ENCODE measurements at places on chromosomes 12 and 14.

DNA sequence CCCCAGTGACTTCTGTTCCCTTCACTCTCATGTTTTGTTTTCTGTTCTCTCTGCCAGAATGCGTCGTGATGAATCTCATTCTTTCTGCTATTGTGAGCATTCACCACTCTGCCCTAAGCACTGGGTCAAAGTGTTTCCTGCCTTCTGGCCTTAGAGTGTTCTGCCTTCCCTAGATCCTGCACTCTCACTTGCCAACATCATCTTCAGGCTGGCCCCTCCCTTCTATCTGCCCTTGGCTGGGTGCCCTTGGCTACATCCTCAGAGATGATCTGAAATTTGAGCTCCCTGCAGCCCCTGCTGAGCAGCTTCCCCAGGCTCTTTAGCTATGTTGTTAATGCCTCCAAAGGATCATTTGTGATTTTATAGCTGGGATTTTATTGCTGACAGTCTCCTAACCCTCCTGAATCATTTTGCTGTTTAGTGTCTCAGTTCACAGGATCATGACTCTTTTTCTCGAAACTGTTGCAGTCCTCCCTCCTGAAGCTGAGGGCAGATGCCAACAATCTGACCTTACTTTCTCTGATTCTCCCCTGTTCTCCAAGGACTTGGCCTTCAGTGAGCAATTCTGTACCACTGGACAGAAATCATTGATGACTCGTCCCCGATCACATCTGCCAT is 4.5 kb downstream of the DHRS2 start:
- DNase-seq, result no peak

DNA sequence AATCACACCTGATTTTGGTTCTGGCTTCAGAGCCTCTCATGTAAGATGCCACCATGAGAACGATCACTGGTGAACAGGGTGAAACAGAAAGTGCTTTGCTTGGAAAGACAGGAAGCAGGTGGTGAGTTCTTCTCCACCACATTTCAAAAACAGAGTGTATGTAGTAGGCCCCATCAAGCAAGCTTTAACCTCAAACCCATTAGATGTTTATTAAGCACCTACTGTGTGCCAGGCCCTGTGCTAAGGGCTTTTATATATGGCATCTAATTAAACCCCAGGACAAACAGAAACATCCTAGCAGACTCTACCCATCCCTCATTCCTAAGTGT is 47.8 kb upstream of the MED13L start:
- no peak for DNase-seq

DNA sequence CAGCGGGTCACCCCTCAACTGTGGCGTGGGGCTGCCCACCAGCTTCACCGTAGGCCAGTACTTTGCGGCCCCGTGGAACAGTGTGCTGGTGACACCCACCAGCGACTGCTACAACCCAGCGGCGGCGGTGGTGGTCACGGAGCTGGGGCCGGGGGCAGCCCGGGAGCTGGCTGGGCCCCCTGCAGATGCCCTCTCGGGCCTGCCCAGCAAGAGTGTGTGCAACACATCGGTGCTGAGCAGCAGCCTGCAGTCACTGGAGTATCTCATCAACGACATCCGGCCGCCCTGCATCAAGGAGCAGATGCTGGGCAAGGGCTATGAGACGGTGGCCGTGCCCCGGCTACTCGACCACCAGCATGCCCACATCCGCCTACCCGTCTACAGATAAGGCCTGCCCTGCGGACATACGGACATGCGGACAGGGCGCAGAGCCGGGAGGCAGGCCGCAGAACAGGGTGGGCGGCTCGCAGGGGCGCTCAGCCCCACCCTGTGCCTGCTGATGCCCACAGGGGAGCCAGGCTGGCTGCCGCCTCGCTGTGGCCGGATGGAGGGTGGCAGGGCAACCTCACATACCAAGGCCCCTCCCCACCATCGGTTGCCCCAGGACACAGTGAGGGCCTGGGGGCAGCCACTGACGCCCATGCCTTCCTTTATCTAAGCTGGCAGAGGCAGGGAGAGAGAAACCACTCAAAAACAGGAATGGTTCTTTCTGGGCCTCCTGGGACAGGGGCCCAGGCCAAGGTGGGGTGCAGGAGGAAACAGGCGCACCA is 55.5 kb downstream of the FAM222A start:
- DNase-seq, result no peak

DNA sequence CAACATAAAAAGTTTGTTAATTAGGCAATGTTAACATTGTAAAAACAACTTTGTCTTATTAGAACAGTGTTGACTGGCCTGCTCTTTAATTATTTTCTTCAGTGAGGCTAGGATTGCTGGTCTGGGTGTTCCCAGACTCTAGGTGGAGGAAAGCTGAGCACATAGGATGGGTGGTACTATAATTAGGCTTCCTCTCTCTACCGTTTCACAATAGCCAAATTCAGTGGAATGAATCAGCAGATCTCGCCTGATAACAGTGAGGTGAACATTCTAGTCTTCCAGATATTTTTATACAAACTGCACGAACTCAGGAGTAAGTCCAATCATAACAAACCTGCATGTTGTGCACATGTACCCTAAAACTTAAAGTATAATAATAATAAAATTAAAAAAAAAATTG is 11.9 kb downstream of the PTGDR start:
- no peak for DNase-seq

GRCh38 chr14:26517771-26518170 is 80.1 kb downstream of the NOVA1 start:
- no peak for DNase-seq

GRCh38 chr12:6724409-6724797 is 557 bp downstream of the COPS7A start:
- DNase-seq, result peak; percentile 61

Measured in SW480 (cell line).